Stimulated activated CD4-positive, alpha-beta T cell treated with anti-CD3 and anti-CD28 coated beads, Interleukin-4, amount 100 ng/mL, for 1 hour (primary cell): ENCODE measurements at places on chromosomes 7 and 10.

GRCh38 chr7:135771961-135772638, 23.5 kb upstream of the FAM180A start:
- DNase-seq = no peak

GRCh38 chr7:3152714-3153113, 109.0 kb upstream of the CARD11 start:
- DNase-seq = no peak

- DNase-seq = no peak
Measured at GRCh38 chr10:7908541-7909210, 90.4 kb downstream of the TAF3 start.

DNA sequence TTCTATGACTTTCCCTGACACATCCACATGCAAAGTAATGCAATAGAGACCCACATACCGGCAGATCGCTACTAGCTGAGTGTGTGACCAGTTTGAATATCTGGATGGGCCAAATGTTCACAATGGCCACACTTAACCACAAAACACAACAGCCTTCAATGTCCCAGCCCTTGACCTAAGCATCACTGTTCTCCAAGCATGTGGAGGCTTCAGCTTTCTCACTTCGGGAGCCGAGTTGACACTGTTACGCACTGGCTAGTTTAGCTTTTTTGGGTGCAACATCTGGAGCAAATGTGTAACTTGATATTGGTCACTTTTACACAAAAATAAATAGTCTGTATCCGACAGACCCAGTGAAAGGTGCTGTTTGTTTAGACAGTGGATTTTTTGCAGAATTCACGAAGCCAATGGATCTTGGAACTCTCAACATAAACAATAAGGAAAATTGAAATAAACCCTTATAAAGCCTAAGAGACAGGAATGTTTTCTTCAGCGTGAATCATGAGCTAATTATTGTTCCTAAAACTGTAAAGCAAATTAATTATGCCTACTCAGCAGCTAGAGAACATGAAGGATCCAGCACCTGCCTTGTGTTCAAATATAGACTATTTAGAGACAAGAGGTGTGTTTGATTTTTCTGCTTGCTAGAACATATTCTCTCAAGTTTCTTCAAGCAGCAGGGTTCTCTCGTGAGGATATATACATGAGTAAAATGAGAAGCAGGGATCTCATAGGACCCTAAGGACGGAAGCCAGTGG, 117.6 kb upstream of the JCAD start:
- DNase-seq = no peak

- DNase-seq = no peak
Measured at GRCh38 chr10:132476146-132477065, 61.2 kb upstream of the INPP5A start.

GRCh38 chr10:55441777-55442176, 640.7 kb upstream of the PCDH15 start:
- DNase-seq = no peak

DNA sequence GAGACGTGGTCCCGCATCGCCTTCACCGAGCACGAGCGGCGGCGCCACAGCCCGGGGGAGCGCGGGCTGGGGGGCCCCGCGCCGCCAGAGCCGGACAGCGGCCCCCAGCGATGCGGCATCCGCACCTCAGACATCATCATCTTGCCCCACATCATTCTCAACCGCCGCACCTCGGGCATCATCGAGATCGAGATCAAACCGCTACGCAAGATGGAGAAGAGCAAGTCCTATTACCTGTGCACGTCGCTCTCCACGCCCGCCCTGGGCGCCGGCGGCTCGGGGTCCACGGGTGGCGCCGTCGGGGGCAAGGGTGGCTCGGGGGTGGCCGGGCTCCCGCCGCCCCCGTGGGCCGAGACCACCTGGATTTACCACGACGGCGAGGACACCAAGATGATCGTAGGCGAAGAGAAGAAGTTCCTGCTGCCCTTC, 737 bp downstream of the CNNM2 start:
- DNase-seq = peak; percentile 39

DNA sequence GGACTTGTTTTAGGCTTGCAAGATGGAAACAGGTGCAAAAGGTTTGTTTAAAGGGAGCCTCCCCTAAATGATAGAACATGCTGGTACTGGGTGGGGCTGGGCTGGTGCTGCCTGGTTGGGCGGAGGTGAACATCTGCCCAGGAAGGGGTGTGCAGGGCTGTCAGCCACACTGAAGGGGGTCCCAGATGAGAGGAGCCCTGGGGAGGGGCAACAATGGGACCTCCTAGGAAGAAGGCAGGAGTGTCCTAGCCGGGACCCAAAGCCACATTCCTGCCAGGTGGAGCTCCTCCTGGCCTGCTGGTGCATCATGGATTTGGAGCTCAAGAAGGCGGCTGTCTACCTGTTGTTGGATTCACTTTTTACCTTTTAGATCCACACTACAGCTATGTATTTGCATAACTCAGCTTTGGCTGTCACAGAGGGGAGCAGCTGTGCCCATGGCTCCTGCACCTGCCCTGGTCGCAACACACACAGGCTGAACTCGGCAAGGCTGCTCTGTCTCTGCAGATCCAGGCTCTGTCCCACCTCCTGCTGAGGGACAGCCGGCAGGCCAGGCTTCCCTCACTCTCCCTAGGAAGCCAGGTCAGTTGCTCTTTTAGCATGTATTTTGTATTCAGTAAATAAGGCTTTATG, 59.9 kb downstream of the ADARB2 start:
- DNase-seq = no peak

DNA sequence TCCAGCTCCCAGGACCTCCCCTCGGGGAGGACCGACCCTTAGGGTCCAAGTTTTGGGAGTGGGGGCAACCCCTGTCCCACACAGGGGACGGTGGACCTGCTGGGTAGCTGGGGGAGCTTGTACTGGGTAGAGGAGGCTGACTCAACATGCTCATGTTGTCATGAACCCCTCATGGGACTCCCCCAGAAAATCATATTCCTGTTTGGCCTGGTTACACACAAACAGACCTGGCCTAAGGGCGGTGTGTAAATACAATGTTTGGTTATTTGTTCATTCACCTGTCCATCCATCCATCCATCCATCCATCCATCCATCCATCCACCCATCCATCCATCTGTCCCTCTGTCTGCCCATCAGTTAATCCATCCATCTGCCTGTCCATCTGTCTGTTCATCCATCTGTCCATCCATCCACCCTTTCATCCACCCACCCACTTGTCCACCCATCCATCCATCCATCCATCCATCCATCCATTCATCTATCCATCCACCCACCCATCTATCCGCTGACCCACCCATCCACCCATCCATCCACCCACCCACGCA, 92.9 kb downstream of the DNAJB6 start:
- DNase-seq = no peak

DNA sequence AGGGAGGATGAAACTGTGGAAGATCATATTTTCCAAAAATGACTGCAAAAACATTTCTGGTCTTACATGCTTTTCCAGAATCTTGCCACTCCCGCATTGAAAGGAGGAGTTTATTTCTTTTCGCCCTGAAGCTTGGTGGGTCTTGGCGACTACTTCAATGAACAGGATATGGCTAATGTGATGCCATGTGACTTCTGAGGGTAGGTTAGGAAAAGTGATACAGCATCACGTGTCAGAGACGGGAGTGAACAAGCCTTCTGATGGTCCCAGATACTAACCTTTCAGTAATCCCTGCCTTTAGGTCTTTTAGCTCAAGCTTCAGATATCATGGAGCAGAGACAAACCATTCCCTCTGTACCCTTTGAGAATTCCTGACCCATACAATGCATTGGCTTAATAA, 192.2 kb upstream of the HPS1 start:
- DNase-seq = no peak

- DNase-seq = no peak
Measured at GRCh38 chr7:92754919-92755581, 81.3 kb downstream of the CDK6 start.

GRCh38 chr10:87546210-87546609, 41.5 kb downstream of the MINPP1 start:
- DNase-seq = no peak
